ENCODE measurements at places on chromosomes 16 and 17. TPM values are rescaled to one million over a fixed set of nuclear protein-coding genes. Genes with fewer than 3 reads are reported as not detected.

The UTS2R gene
- total RNA-seq, result not detected

The PPP1R27 gene
- total RNA-seq, result not detected

The GRN gene
- total RNA-seq, result 278 TPM

The CD300LB gene
- total RNA-seq, result 1.3 TPM

The SRL gene
- total RNA-seq, result 0.45 TPM

The CLEC18C gene
- total RNA-seq, result not detected

Measured in mesenteric fat pad (tissue), 1 donor.